ENCODE measurements at places on chromosomes 13 and 19.
A peak's percentile ranks its signal among the peaks of the same experiment; 100 is the strongest.

DNA sequence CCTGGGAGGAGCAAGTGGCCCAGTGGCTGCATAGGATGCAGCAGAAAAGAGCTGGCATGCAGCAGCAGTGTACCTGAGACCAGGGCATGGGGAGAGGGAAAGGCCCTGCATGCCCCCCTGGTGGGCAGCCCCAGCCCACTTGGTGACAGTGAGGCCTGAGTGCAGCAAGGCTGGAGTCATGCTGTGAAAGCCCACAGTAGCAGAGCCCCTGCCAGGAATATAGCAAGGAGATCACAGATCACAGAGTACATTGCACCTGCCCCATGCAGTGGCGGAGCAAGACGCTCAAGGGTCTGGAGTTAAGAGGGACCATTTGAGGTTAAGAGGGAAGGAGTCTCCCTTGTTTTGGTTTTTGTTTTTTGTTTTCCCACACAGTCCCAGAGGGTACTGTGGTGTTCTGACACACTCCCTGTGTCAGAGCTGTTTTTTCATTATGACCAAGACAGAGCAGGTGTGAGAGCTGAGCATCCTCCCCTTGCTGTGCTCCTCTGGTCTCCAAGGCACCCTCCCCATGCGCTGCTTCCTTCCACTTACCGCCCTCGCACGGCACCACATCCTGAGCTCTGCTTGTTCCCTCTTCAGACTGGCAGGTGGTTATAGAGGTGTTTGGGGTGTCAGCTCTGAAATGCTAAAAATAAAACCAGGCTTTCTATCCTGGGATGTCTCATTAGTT is 85.0 kb upstream of the UBL3 start:
- no peak for DNase-seq

GRCh38 chr13:21006141-21007005 is 55.0 kb downstream of the LATS2 start:
- DNase-seq, result no peak

GRCh38 chr19:17385878-17386611 is 8.0 kb downstream of the CCDC194 start:
- peak; percentile 1 for DNase-seq

DNA sequence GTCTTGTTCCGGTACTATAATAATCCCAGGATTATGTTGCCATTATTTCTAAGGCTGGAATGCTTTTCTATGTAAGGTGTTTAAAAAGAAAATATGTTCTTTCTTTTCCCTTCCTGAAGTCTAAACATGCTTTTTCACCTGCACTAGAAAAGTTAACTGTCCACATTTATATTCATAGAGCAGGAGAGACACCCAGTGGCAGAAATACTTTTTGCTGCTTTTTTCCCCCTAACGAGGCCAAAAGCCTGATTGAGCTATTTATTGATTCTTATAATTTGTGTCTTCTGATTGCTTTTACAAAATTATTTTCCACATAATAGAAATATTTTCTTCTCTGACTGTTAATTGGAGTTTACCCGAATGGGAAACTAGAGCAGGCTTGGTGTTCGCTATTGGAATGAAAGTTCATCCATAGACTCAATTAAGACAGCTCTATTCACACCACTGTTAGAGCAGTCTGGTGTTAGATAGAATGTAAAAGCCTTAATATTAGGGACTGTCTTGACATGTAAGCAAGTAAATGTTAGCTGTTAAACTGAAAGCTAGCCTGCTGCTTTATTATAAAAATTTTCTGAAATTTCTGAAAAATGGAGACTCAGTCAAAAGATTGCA is 15.8 kb downstream of the GPR180 start:
- DNase-seq, result peak; percentile 10

Data from NCI-H1930 (cell line).